ENCODE measurements at places on chromosomes 2 and 18. TPM values are rescaled to one million over a fixed set of nuclear protein-coding genes. Genes with fewer than 3 reads are reported as not detected.

Gene COL3A1
- 98.5 TPM for total RNA-seq

Gene TBR1
- not detected for total RNA-seq

Gene EMILIN1
- total RNA-seq, result 18.4 TPM

Gene ZNF521
- 10.3 TPM for total RNA-seq

Gene CTLA4
- 0.11 TPM for total RNA-seq

Gene ALPG
- total RNA-seq, result not detected

Gene UGT1A1
- total RNA-seq, result not detected

Gene CDH19
- total RNA-seq, result 13.0 TPM

Gene INHA
- total RNA-seq, result 2.4 TPM

Gene HRH4
- 0.33 TPM for total RNA-seq

Gene EN1
- not detected for total RNA-seq

Gene SLC25A52
- not detected for total RNA-seq
